ENCODE measurements at places on chromosomes 7 and 10.
A peak's percentile ranks its signal among the peaks of the same experiment; 100 is the strongest.

DNA sequence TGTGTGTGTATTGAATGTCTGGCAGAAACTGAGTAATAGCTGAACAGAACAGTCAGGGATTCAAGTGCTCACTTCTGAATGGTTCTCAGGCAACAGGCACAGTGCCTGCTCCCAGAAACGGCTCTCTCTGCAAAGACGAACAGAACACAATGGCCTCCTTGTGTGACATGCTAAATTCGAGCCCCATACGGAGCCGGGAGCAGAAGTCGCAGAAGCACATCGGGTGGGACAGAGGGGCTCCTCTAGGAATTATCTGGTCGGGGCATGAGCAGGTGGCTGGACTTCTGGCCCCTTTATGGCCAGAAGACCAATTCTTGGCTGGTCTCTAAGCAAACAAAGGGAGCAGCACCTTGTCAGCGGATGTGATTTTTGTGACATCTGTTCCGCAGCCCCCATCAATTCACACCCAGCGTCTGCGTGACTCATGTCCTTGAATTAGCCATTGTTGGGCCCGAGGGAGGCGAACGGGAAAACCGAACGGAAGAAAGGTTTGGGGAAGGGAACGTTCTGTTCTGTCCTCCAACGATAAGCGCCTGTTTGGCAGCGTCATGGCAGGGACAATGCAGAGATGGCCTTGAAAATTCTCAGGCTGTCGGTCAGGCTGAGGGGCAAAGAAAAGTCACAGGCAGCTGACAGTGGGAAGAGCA is 47.3 kb upstream of the NPTX2 start:
- no peak for DNase-seq

- DNase-seq, result peak; percentile 23
Measured at GRCh38 chr7:24290004-24290641, 6.1 kb downstream of the NPY start.

DNA sequence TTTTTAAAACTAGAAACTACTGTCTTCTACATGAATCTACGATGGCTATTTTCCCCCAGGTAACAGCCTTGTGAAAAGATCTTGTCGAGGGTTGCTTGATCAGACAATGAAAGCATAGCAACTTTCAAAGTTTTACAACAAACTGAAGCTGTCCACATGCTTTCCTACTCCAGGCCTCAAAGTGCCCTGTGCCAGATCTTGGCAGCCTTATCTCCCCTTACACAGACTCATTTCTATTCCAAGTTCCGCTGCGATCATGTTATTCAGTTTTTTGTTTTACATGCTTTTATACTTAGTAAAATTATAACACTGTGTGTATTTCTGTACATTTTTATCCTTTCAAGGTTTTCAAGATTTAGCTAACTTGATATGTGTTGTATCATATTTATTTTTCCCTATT is 661.7 kb upstream of the SORCS1 start:
- DNase-seq, result no peak

GRCh38 chr10:70462349-70462984 is 16.1 kb upstream of the PALD1 start:
- no peak for DNase-seq
